Activated effector memory CD4-positive, alpha-beta T cell treated with anti-CD3 and anti-CD28 coated beads, Interleukin-2, amount 50 U/mL, for 16 hours (primary cell): ENCODE measurements at places on chromosomes 1 and 21.

DNA sequence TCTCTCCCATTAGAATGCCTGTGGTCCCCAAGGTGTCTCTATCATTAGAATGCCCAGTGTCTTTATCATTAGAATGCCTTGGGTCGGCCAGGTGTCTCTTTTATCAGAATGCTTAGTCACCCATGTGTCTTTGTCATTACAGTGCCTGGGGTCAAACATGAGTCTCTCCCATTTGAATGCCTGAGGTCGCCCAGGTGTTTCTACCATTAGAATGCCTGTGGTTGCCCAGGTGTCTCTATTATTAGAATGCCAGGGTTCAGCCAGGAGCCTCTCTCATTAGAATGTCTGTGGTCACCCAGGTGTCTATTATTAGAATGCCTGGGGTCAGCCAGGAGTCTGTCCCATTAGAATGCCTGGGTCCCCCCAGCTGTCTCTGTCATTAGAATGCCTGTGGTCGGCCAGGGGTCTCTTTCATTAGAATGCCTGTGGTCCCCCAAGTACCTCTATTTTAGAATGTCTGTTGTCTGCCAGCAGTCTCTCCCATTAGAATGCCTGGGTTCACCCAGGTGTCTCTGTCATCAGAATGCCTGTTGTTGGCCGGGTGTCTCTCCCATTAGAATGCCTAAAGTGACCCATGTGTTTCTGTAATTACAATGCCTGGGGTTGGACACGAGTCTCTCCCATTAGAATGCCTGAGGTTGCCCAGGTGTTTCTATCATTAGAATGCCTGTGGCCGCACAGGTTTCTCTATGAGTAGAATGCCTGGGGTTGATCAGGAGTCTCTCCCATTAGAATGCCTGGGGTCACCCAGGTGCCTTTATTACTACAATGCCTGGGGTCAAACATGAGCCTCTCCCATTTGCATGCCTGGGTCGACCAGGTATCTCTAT lies 57.1 kb downstream of the RNF187 start:
- DNase-seq: no peak

GRCh38 chr1:165884690-165885304 lies 57.4 kb downstream of the UCK2 start:
- DNase-seq: no peak

DNA sequence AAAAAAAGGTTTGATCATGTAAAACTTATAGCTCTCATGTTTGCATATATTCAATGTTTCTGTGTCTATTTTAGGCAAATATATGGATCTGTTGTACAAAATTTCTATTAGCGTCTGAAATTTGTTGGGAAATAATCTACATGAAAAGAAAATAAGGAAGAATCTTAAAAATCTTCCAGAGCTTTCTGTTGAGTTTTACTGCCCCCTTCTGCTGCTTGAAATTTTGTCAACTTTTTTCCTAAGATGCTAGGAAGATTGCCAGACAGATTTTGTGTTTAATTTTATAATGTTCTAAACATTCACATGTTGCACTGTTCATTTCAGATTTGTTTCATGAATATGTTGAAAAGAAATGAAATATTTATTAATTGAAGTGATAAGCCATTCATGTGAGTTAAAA lies 2.5 kb upstream of the PTGS2 start:
- no peak for DNase-seq

GRCh38 chr21:43884012-43884860 lies 19.2 kb downstream of the AGPAT3 start:
- DNase-seq: peak; percentile 70

GRCh38 chr21:31945141-31945540 lies 72.3 kb downstream of the HUNK start:
- DNase-seq: no peak

DNA sequence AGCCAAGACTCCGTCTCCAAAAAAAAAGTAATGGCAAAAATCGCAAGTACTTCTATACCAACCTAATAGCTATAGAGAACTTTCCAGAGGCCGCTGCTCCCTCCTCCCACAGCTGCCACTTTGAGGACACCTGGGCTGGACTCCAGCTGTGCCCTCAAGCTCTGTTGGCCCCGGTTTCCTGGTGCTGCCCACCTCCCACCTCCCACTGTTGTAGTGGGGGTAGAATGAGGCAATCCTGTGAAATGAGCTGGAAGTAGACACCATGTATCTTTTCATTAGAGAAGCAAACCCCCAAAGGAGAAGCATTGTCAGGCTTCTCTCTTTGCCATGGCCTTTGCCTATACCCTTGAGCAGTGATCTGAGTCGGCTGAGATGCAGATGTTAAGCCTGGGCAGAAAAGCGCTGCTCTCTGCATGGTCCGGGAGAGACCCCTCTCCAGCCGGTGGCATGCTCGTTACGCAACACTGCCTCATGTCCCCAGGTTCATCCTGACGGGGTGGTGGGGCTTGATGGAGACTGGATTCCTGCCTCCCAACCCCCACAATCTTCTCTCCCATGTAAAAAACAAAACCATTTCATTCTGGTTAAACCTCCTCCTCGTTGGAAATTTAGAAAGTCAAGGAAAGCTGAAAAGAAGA lies 39.7 kb downstream of the SIM2 start:
- DNase-seq: peak; percentile 22

DNA sequence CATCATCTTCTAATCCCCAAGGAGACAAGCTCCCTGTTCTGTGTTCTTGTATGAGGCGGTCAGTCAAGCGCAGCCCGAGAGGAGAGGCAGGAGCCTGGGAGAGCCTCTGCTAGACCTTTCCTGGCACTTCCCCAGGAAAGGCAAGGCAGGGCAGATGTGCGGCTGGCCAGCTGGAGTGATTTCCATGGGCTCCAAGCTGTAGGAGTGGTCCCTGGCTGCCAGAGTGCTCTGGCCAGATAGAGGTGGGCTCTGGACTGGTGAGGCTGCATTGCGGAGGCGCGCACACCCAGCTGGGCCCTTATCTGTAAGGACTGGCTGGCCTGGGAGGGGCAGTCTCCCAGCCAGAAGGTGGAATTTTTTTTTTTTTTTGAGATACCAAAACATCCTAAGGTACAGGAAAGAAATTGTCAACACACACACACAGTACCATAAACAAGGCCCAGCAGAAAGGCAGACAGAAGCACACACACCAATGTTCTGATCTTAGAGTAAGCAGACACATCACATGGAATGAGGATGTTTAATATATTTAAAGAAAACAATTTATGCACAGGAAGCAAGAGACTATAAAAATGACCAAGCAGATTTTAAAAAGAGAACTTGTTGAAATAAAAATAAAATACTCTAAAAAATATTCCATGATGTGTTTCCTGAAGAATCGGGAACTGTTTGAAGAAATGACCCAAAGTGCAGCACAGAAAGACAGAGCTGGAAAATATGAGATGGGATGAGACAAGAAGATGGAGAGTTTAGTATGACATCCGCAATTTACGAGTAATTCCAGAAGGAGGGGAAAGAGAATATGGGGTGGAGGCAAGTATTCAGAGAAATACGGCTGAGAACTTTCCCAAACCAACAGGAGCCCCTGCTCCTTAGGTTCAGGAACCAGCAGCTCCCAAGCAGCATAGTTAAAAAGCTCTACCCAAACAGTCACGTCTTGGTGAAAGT lies 13.4 kb downstream of the IBA57 start:
- peak; percentile 49 for DNase-seq

GRCh38 chr1:151334822-151335221 lies 7.6 kb upstream of the PI4KB start:
- DNase-seq: no peak

DNA sequence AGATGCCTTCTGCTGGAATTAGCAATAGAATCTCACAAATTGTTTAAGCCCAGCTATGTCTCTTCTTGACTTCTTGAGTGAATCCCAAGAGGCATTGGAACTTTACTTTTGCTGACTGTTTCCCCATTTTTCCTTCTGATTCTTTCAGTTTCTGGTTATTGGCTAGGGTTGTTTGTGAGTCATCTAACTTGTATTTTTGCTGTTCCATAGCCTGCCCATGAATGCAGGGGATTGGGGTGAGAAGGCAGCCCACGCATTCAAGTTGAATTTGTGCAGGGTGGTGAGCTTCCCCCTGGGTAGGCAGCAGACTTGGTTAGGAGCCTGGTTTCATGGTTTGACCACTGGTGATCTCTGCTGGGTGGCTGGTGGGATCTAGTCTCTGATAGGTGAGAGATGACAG lies 10.4 kb upstream of the KLF17 start:
- DNase-seq: no peak

DNA sequence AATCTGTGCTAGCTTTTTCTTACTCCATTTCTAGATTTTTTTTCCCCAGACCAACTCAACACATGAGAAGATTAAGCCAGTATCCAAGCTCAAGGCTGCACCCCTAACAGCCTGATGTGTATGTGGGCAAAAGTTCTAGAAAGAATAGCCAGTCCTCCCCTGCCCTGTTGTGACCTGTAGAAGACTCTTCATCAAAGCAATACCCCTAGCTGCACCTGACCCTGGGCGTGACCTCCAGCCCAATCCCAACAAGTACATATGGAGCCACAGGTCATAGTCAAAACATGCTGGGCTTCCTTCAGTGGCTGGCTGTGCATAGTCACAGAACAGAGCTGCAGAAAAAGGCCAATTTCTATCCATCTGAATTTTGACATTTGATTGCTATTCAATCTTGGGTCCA lies 72.5 kb downstream of the ATP1A1 start:
- DNase-seq: no peak

- DNase-seq: peak; percentile 94
Observed at GRCh38 chr1:46036894-46037839, 95.3 kb downstream of the PIK3R3 start.

GRCh38 chr1:61160526-61160925 lies 78.2 kb downstream of the NFIA start:
- DNase-seq: no peak

GRCh38 chr1:236089046-236089773 lies 24.3 kb upstream of the NID1 start:
- DNase-seq: no peak

GRCh38 chr1:40244138-40244744 lies 3.5 kb upstream of the TMCO2 start:
- no peak for DNase-seq

DNA sequence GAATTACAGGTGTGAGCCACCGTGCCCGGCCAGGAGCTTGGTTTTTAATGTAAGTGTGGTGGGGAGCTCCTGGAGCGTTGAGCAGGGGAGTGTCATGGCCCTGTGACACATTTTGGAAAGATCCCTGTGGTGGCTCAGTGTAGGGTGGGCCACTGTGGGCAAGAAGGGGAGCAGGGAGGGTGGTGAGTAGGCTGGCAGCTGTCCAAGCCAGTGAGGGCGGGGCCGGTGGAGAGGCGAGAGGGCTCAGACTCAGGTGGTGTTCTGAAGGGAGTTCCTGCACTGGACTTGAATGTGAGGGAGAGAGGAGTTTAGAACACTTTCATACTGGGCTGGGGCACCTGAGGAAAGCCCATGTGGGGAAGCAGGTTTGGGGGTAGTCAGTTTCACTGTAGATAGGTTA lies 3.1 kb upstream of the EVA1B start:
- DNase-seq: no peak

GRCh38 chr21:29313662-29314408 lies 15.1 kb downstream of the BACH1 start:
- no peak for DNase-seq

GRCh38 chr21:24423546-24423945 lies 1183.7 kb downstream of the MRPL39 start:
- DNase-seq: no peak

DNA sequence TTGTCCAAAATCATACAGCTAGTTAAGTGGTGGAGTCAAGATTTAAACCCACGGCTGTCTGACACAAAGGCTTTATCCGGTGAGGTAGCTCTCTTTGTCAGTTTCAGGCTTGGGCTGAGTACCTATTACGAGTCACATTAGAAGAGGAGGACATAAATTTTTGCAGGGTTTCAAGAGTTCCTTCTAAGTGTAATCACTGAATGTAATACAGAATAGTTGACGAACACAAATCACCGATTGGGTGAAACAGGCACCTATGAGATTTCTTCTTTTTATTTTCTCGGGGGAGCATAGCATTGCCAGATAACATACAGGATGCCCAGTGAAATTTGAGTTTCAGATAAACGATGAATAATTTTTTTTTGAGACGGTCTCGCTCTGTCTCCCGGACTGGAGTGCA lies 847 bp downstream of the PSMD4 start:
- no peak for DNase-seq

- DNase-seq: no peak
Observed at GRCh38 chr1:81020506-81020905, 780.2 kb upstream of the ADGRL2 start.

DNA sequence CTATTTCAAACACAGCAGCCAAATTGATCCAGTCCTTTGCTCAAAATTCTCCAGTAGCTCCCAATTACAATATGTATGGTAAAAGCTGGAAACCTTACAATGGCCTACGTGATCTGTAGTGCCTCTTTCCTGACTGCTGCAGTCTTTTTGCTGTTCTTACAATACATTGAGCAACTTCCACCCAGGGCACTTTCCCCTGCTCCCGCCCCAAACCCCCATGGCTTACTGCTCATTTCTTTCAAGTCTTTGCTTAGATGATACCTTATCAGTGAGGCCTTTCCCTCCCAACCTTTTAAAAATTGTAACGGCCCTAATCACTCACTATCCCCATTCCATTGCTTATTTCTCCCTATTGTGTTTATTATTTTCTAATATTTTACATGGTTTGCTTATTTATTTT lies 43.9 kb upstream of the APOBEC4 start:
- no peak for DNase-seq

GRCh38 chr1:152189657-152190442 lies 30.8 kb upstream of the RPTN start:
- DNase-seq: peak; percentile 87

DNA sequence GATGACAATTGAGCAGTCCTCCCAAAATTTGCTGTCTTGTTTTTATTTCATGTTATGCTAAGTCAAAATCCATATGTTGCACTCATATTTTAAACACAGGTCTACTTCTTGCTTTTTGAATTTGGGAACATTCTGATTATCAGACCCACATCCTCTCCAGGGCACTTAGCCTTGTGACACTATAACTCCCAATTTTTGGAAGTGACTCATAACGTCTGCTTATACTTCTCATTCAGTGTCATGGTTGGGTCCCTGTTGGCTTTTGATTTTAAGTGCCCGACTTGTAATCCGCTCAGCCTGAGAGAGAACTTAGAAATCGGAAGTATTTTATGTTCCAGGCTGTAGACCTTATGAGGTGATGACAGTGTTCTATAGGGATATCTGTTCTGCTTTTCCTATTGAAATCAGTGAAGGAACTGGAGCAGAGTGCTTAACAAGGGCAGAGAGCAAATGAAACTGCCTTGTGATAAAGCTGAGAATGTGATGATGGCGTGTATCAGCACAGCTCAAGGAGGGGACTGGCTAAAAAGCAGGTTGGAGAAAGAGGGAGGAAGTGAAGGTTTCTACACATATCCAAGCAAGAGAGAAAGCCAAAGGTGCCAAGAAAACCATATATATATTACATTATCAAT lies 136.0 kb downstream of the HLX start:
- DNase-seq: no peak

- DNase-seq: no peak
Observed at GRCh38 chr1:29406814-29407213, 170.5 kb downstream of the PTPRU start.

GRCh38 chr1:65170511-65171142 lies 22.6 kb downstream of the AK4 start:
- no peak for DNase-seq

GRCh38 chr1:65630855-65631254 lies 161.8 kb upstream of the PDE4B start:
- no peak for DNase-seq
